ENCODE measurements at places on chromosomes 6 and 20.

DNA sequence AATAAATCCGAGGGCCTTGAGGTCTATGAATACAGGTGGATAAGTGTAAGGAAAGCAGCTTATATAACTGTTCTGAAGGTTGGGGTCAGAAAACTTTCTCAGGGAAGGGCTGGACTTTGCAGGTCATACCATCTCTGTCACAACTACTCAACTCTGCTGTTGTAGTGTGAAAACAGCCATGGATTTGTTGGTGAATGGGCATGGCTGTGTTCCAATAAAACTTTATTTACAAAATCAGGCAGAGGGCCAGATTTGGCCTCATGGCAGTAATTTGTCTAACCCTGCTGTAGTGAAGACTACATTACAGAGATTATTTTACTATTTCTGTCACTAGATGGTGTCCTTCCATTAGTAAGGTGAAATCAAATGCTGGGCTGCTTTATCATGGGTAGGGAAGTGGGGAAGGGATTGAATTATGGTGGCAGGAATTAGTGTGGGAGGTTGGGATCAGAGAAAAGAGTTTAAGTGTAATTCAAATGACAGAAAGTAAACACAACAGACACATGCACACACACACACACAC is 409.6 kb upstream of the CHD6 start:
- no peak overlapping the region for H3K27ac ChIP-seq
- DNase-seq: no peak
- H3K36me3 ChIP-seq: no peaks in the 10 kb centered on the region
- no peaks in the 10 kb centered on the region for H3K27me3 ChIP-seq
- no peaks in the 10 kb centered on the region for H3K4me1 ChIP-seq

- H3K4me1 ChIP-seq: peaks cover 5% of the 10 kb centered on the region
- DNase-seq: no peak
- H3K27me3 ChIP-seq: no peaks in the 10 kb centered on the region
- H3K4me3 ChIP-seq: no peak overlapping the region
- H3K27ac ChIP-seq: no peak overlapping the region
These were observed 436.7 kb upstream of the JAG1 start for GRCh38 chr20:11110535-11110934.

DNA sequence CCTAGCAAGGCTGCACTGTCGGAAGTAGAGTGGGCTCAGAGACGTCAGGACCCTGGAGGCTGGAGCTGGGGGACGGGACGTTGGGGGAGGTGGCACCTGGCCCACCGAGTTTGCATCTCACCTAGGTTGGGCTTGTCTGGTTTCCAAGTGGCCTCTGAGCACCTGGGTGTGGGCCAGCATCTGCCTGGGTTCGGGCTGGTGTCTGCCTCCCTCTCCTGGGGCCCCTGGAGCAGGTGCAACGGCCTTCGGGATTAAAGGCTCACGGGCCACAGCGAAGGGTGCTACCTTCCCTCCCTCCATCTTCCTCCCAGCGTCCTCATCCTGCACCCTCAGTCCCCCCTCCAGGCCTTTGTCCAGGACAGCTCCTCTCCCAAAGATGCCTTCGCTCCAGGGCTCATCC is 6.0 kb downstream of the HRH3 start:
- no peaks in the 10 kb centered on the region for H3K27me3 ChIP-seq
- H3K4me1 ChIP-seq: peaks cover 5% of the 10 kb centered on the region
- no peak for DNase-seq
- no peak overlapping the region for H3K27ac ChIP-seq

DNA sequence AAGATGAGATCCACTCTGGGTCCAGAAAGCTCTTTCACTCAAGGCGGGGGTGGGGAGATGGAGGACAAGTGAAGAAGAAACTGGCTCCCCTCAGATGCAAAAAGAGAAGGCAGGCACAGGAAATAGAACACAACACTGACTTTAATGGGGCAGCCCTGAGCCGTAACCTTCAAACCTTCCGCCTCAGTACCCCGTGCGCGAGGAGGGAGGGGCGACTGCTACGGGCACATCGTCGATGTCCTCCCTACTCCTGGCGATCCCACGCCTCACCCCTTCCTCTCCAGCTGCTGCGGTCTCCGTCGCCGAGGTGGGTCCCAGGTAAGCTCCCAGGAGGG is 3.9 kb downstream of the SPEF1 start:
- no peaks in the 10 kb centered on the region for H3K36me3 ChIP-seq
- peak overlapping the region; percentile 62 for H3K4me3 ChIP-seq
- DNase-seq: no peak
- H3K4me1 ChIP-seq: peaks cover 6% of the 10 kb centered on the region

DNA sequence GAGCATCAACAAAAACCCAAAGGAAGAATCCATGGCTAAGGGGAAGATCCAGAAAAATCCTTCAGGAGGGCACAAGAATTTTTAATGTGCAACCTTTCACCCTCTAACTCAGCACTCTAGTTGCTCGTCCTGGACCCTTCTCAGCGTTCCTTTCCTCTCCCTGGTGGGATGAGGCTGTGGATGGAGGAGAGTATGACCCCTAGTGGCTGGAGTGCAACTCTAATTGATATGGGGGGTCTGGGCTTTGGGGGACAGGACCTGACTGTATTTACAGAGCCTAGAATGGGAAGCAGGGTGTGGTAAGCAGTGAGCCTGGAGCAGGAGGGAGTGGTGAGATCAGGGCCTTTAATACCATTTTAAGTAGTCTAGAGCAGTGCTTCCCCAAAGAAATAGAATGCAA is 83.9 kb upstream of the CEP85L start:
- H3K4me1 ChIP-seq: peaks cover 7% of the 10 kb centered on the region
- no peak overlapping the region for H3K27ac ChIP-seq
- no peak overlapping the region for H3K4me3 ChIP-seq

GRCh38 chr20:21127201-21127981 is 1.5 kb downstream of the KIZ start:
- peaks cover 5% of the 10 kb centered on the region for H3K36me3 ChIP-seq
- no peaks in the 10 kb centered on the region for H3K27me3 ChIP-seq
- DNase-seq: no peak
- H3K4me3 ChIP-seq: peak overlapping the region; percentile 91
- peak overlapping the region; percentile 91 for H3K27ac ChIP-seq

- H3K27me3 ChIP-seq: no peaks in the 10 kb centered on the region
- H3K36me3 ChIP-seq: no peaks in the 10 kb centered on the region
- H3K4me1 ChIP-seq: peaks cover 9% of the 10 kb centered on the region
- H3K4me3 ChIP-seq: no peak overlapping the region
These were observed 25.2 kb upstream of the LRRN4 start for GRCh38 chr20:6079016-6079415.

GRCh38 chr6:108133594-108134179 is 32.1 kb upstream of the NR2E1 start:
- H3K27me3 ChIP-seq: no peaks in the 10 kb centered on the region
- H3K4me1 ChIP-seq: peaks cover 17% of the 10 kb centered on the region
- H3K36me3 ChIP-seq: no peaks in the 10 kb centered on the region
- peak overlapping the region; percentile 68 for H3K4me3 ChIP-seq

- H3K36me3 ChIP-seq: no peaks in the 10 kb centered on the region
- DNase-seq: no peak
- H3K27me3 ChIP-seq: no peaks in the 10 kb centered on the region
These were observed 55.6 kb downstream of the FRK start for GRCh38 chr6:116004841-116005815.

- H3K4me1 ChIP-seq: no peaks in the 10 kb centered on the region
- no peaks in the 10 kb centered on the region for H3K27me3 ChIP-seq
- no peaks in the 10 kb centered on the region for H3K36me3 ChIP-seq
- H3K27ac ChIP-seq: no peak overlapping the region
- no peak for DNase-seq
- H3K4me3 ChIP-seq: no peak overlapping the region
These were observed 121.7 kb downstream of the NFATC2 start for GRCh38 chr20:51420805-51421204.

GRCh38 chr6:84596488-84596887 is 167.9 kb downstream of the TBX18 start:
- no peak for DNase-seq
- no peaks in the 10 kb centered on the region for H3K27me3 ChIP-seq
- H3K4me1 ChIP-seq: no peaks in the 10 kb centered on the region
- no peaks in the 10 kb centered on the region for H3K36me3 ChIP-seq

GRCh38 chr6:128538763-128539162 is 18.4 kb upstream of the PTPRK start:
- no peaks in the 10 kb centered on the region for H3K27me3 ChIP-seq
- no peaks in the 10 kb centered on the region for H3K4me1 ChIP-seq
- H3K4me3 ChIP-seq: no peak overlapping the region
- no peaks in the 10 kb centered on the region for H3K36me3 ChIP-seq
- H3K27ac ChIP-seq: no peak overlapping the region

- no peaks in the 10 kb centered on the region for H3K27me3 ChIP-seq
- H3K36me3 ChIP-seq: no peaks in the 10 kb centered on the region
- no peaks in the 10 kb centered on the region for H3K4me1 ChIP-seq
- no peak overlapping the region for H3K4me3 ChIP-seq
- H3K27ac ChIP-seq: peak overlapping the region; percentile 31
These were observed 18.5 kb upstream of the FAM184A start for GRCh38 chr6:119096721-119097565.

- H3K4me1 ChIP-seq: peaks cover 9% of the 10 kb centered on the region
- no peak for DNase-seq
- H3K27me3 ChIP-seq: no peaks in the 10 kb centered on the region
- H3K4me3 ChIP-seq: peak overlapping the region; percentile 28
These were observed 118.8 kb upstream of the ARID1B start for GRCh38 chr6:156658186-156658965.

GRCh38 chr20:37649676-37650370 is 44.0 kb upstream of the CTNNBL1 start:
- H3K4me3 ChIP-seq: no peak overlapping the region
- no peak overlapping the region for H3K27ac ChIP-seq
- H3K27me3 ChIP-seq: no peaks in the 10 kb centered on the region
- H3K4me1 ChIP-seq: no peaks in the 10 kb centered on the region

DNA sequence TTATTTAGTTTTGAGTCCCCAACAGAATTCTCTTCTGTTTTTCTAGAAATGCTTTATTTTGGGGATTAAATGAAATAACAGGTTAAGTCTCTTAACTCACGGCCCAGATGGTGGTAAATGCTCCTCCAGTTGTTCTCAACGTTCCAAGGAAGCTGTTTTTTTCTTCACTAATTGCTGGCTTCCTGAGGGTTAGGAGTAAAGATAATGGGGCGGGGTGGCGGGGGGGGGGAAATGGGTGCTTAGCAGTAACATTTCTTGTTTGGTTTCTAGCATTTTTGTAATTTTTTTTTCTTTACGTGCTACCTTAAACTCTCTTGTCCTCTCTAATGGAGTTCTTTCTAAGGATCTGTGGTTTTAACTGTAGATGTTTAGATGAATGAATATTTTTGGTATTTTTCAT is 2.2 kb downstream of the SRSF3 start:
- H3K4me1 ChIP-seq: peaks cover 51% of the 10 kb centered on the region
- DNase-seq: no peak
- H3K27me3 ChIP-seq: no peaks in the 10 kb centered on the region
- H3K4me3 ChIP-seq: peak overlapping the region; percentile 86

GRCh38 chr6:105015482-105015881 is 58.6 kb downstream of the LIN28B start:
- no peak for DNase-seq
- no peaks in the 10 kb centered on the region for H3K4me1 ChIP-seq
- H3K27me3 ChIP-seq: no peaks in the 10 kb centered on the region
- H3K36me3 ChIP-seq: no peaks in the 10 kb centered on the region

- peak overlapping the region; percentile 97 for H3K27ac ChIP-seq
- H3K36me3 ChIP-seq: no peaks in the 10 kb centered on the region
- DNase-seq: peak; percentile 39
- H3K4me1 ChIP-seq: peaks cover 18% of the 10 kb centered on the region
- no peaks in the 10 kb centered on the region for H3K27me3 ChIP-seq
These were observed 1.7 kb downstream of the THBD start for GRCh38 chr20:23047738-23048214.

GRCh38 chr20:33009214-33010132 is 2.0 kb downstream of the BPIFB2 start:
- no peaks in the 10 kb centered on the region for H3K4me1 ChIP-seq
- no peak for DNase-seq
- no peak overlapping the region for H3K4me3 ChIP-seq
- H3K36me3 ChIP-seq: no peaks in the 10 kb centered on the region

GRCh38 chr6:167450626-167451025 is 125.7 kb downstream of the TTLL2 start:
- H3K27me3 ChIP-seq: peaks cover 4% of the 10 kb centered on the region
- H3K4me1 ChIP-seq: no peaks in the 10 kb centered on the region
- no peak overlapping the region for H3K27ac ChIP-seq
- no peak overlapping the region for H3K4me3 ChIP-seq

DNA sequence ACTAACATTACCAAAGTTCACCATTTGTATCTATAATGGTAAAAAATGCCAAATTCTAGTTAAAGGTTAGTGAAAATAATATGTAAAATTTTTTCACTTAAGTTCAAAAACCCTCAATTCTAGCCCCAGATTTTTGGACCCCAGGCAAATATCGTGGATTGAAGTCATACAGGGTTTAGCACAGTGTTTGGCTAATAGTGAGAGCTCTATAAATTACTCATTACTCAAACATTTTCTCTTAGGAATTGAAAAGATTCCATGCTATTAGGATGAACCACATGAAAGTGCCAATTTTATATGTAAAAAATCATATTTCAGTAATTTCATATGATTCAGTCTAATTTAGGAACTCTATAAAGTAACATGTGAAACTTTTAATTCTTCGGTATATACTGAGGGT is 170.3 kb upstream of the PREP start:
- no peak overlapping the region for H3K27ac ChIP-seq
- DNase-seq: no peak
- H3K27me3 ChIP-seq: no peaks in the 10 kb centered on the region
- no peak overlapping the region for H3K4me3 ChIP-seq
- H3K4me1 ChIP-seq: no peaks in the 10 kb centered on the region
- H3K36me3 ChIP-seq: no peaks in the 10 kb centered on the region

GRCh38 chr6:48747040-48747439 is 636.0 kb upstream of the PTCHD4 start:
- no peak overlapping the region for H3K4me3 ChIP-seq
- H3K36me3 ChIP-seq: no peaks in the 10 kb centered on the region
- no peak for DNase-seq
- H3K27ac ChIP-seq: no peak overlapping the region
- H3K27me3 ChIP-seq: no peaks in the 10 kb centered on the region
- H3K4me1 ChIP-seq: no peaks in the 10 kb centered on the region

DNA sequence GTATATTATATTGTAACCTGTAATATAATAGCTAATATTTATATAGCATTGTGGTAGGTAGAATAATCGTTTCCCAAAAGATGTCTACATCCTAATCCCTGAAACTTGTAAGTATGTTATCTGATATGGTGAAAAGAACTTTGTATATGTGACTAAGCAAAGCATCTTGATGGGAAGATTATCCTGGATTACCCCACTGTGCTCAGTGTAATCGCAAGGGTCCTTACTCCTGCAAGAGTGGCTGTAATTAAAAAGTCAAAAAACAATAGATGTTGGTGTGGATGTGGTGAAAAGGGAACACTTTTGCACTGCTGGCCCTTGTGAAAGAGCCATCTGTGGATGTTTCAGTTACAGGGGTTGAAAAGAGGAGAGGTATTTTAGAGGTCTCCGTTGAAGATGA is 95.2 kb downstream of the EDN1 start:
- no peak overlapping the region for H3K4me3 ChIP-seq
- no peaks in the 10 kb centered on the region for H3K36me3 ChIP-seq
- H3K27ac ChIP-seq: no peak overlapping the region
- H3K4me1 ChIP-seq: no peaks in the 10 kb centered on the region
- H3K27me3 ChIP-seq: no peaks in the 10 kb centered on the region

- H3K27ac ChIP-seq: peak overlapping the region; percentile 94
- H3K4me1 ChIP-seq: peaks cover 65% of the 10 kb centered on the region
- H3K4me3 ChIP-seq: peak overlapping the region; percentile 79
These were observed 4.6 kb downstream of the SDC4 start for GRCh38 chr20:45343532-45344167.

All from psoas muscle (tissue), 8 donors.